OCI-M1 (cell line): ENCODE measurements at places on chromosomes 2 and 18.

- DNase-seq, result no peak
Observed at GRCh38 chr18:46563317-46563716, 93.7 kb downstream of the LOXHD1 start.

- no peak for DNase-seq
Observed at GRCh38 chr2:36798724-36799123, 102.2 kb downstream of the VIT start.

GRCh38 chr2:37000318-37000717 is 34.0 kb upstream of the STRN start:
- DNase-seq, result no peak

DNA sequence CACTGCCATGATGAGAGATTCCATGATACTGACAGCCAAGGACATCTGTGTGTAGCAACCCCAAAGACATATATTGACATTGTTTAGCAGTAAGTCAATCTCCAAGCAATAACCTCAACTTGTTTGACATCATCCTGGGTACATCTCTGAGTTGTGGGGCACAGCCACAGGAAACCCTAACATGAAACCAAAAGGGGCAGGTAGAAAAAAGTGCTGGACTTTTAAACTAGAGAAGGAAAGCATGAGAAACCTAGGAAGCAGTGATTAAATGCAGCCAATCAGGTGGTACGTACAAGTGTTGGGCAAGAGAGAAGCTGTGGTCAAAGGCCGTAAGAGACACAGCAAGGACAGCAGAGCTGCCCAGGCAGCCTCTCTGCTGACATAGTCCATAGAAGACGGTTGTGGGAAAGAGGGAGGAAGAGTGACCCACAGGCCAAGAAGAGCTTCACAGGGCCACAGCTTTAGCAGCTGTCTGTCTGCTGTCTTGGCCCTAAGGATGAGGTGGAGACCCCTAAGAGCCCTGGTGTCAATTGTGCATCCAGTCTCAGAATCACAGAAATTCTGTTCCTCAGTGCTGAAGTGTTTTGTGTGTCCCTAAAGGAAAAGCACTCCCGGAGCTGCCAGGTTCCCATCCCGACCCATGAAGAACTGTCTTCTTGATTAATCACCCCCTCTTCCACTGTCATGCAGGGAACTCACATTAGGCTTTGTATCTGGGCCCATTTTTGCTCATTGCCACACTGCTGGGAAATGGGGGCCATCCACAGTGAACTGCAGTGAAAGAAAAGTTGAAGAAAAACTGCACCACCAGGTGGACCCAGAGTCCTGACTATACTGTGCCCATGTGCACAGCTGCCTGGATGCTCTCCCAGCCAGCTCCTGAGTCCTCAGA is 25.4 kb upstream of the CHN1 start:
- DNase-seq, result peak; percentile 50

DNA sequence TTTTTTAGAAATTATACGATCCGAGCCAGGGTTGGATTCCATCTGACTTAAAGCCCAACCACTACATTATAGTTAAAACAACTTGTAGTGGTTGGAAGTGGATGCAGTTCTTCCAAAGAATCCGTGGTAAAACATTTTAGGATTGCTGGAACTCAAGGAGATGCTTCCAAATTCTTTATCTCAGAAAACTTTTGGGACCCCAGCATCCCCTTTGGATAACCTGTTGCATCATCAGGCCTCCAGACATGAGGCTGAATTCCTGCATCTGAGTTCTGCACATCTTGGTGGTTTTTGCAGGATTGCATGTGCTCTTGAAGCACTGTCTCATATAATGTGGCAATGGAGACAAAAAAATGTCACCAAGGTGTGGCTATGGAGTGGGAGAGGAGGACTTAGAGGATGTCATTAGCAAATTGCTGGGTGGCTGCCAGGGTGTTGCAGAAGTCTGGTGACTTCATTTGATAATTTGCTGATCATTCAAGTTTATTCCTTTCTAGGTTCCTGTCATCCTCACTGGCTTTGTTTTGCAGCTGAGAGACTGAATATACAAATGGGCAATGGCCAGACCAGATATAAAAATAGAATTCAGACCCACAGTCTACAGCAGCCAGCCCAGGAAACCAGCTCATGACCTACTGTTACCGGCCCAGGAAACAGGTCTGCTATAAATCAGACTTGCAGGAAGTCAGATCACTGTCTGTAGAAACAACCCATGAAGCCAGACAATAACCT is 207.7 kb downstream of the BCL2 start:
- DNase-seq, result peak; percentile 14

- no peak for DNase-seq
Observed at GRCh38 chr2:120775801-120776589, 40.3 kb downstream of the GLI2 start.

DNA sequence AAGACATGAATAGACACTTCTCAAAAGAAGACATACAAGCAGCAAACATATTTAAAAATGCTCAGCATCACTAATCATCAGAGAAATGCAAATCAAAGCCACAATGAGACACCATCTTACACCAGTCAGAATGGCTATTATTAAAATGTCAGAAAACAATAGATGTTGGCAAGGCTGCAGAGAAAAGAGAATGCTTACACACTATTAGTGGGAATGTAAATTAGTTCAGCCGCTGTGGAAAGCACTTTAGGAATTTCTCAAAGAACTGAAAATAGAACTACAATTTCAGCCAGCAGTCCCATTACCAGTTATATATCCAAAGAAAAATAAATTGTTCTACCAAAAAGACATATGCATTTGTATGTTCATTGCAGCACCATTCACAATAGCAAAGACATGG is 61.7 kb downstream of the STRADB start:
- DNase-seq, result no peak

DNA sequence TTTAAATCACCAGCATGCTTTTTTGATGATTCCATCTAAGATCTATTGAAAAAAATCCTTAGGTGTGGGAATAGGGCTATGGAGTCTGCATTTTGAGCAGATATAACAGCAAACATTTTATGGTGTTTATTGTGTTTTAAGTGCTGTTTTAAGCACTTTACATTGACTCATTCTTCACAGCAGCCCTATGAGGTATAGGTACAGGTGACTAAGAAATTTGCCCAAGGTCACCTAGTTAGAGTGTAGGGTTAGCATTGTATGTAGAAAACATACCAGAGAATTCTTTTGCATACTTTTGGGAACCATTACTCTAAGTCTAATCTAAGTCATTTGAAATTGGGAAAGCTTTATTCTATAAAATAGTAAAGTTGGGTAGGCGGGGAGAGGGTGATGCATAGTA is 31.3 kb downstream of the PPM1B start:
- DNase-seq, result no peak
